ENCODE measurements at places on chromosomes 13 and 19. TPM values are rescaled to one million over a fixed set of nuclear protein-coding genes. Genes with fewer than 3 reads are reported as not detected.

The CEACAM4 gene
- 2.6 TPM for total RNA-seq

The ZNF578 gene
- total RNA-seq: 4.2 TPM

The CYP4F11 gene
- total RNA-seq: 2.3 TPM

The LILRB3 gene
- 29.9 TPM for total RNA-seq

The RASIP1 gene
- 16.4 TPM for total RNA-seq

The SRRM5 gene
- not detected for total RNA-seq

The MIPEP gene
- total RNA-seq: 12.4 TPM

The LMTK3 gene
- total RNA-seq: 0.45 TPM

The HAUS5 gene
- total RNA-seq: 6.3 TPM

The BEST2 gene
- total RNA-seq: not detected

The PRR20D gene
- not detected for total RNA-seq

The FBXO17 gene
- 24.7 TPM for total RNA-seq

The ZNF677 gene
- total RNA-seq: 15.8 TPM

The VWA8 gene
- total RNA-seq: 22.5 TPM

The SHD gene
- total RNA-seq: not detected

The IGFL1 gene
- 1.2 TPM for total RNA-seq

The SLC6A16 gene
- 1.9 TPM for total RNA-seq

The LRRC8E gene
- 0.13 TPM for total RNA-seq

The RCBTB1 gene
- 15.5 TPM for total RNA-seq

The CYP4F8 gene
- total RNA-seq: not detected

The PPP1R15A gene
- total RNA-seq: 53.9 TPM

The PRR19 gene
- total RNA-seq: not detected

The OR7D4 gene
- total RNA-seq: not detected

The ASF1B gene
- total RNA-seq: not detected

The TEX26 gene
- 0.27 TPM for total RNA-seq

The UNC13A gene
- under 0.01 TPM for total RNA-seq

The IGFL4 gene
- not detected for total RNA-seq

The TEX101 gene
- total RNA-seq: not detected

The HIF3A gene
- total RNA-seq: 383 TPM

The SLC44A2 gene
- 43.6 TPM for total RNA-seq

The CRLF1 gene
- 67.4 TPM for total RNA-seq

The ZNF738 gene
- total RNA-seq: 5.3 TPM

The ZNF749 gene
- 6.5 TPM for total RNA-seq

The ZIM2 gene
- total RNA-seq: 0.37 TPM

The APC2 gene
- total RNA-seq: 0.54 TPM

The TMPRSS9 gene
- not detected for total RNA-seq

The ZNF570 gene
- 12.1 TPM for total RNA-seq

The ZNF527 gene
- 5.9 TPM for total RNA-seq

The ZIC5 gene
- not detected for total RNA-seq

The PRODH2 gene
- not detected for total RNA-seq

The C2CD4C gene
- not detected for total RNA-seq

The PDX1 gene
- total RNA-seq: not detected

The CLEC11A gene
- total RNA-seq: 17.1 TPM

The ZNF154 gene
- 9.8 TPM for total RNA-seq

The SIGLEC12 gene
- not detected for total RNA-seq

The LILRB4 gene
- total RNA-seq: 3.7 TPM
